ENCODE measurements at places on chromosomes 7 and 10.

GRCh38 chr10:118948786-118949185 is 80.7 kb upstream of the NANOS1 start:
- no peak for DNase-seq

- no peak for DNase-seq
Measured at GRCh38 chr7:57354679-57355338, 95.2 kb upstream of the ZNF716 start.

- no peak for DNase-seq
Measured at GRCh38 chr10:133236401-133237240, 1.0 kb upstream of the VENTX start.

DNA sequence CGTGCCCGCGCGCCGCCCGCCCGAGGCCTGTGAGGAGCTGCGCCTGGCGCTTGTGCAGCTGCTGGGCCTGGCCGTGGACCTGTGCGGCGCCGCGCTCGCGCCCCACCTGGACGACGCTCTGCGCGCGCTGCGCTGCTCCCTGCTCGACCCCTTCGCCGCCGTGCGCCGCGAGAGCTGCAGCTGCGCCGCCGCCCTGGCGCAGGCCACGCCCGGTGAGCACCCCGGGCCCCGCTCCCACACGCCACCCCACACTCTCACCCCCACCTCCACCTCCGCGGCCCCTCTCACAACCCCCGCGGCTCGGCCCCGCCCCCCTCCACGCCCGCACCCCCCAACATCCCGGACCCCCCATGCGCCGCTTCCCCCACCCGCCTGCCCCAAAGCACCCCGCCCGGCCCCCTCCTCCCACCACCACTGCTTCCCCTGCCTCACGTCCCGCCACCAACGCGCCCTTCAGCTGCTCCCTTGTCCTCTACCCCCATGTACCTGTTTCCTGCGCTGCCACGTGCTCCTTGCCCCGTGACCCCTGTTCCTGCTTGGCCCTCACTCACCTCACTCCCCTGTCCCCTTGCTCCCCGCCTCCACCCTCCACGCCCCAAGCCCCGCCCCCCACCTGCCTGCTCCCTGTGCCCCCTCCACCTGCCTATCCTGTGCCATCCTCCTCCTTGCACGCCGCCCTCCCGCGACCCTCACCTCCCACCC is at the start of gene PRKAR1B:
Gene PRKAR1B (minus strand): TSS at position 178 of the 702 bp plus-strand sequence. CDS start 15,776 bp downstream, outside the sequence.
- DNase-seq = peak; percentile 57

DNA sequence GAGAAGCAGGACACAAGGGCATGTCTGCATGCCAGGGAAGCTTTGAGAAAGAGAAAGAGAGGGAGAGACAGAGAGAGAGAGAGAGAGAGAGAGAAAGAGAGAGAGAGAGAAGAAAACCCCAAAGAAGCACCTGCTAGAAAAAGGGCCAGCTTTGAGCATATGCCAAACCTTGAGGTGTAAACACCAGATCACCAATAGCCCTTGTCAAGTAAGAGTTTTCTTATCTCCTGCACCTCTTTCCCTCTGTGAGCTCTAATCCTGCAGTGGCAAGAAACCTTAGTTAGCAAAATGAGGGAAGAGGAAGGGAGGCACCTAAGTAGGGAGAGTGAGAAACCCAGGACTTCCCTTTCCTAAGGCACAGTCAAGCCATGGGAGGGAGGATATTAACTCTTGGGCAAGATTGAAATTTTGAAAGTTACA is 11.3 kb upstream of the TRDMT1 start:
- DNase-seq = no peak

GRCh38 chr7:66967029-66967428 is 28.4 kb downstream of the SBDS start:
- no peak for DNase-seq

DNA sequence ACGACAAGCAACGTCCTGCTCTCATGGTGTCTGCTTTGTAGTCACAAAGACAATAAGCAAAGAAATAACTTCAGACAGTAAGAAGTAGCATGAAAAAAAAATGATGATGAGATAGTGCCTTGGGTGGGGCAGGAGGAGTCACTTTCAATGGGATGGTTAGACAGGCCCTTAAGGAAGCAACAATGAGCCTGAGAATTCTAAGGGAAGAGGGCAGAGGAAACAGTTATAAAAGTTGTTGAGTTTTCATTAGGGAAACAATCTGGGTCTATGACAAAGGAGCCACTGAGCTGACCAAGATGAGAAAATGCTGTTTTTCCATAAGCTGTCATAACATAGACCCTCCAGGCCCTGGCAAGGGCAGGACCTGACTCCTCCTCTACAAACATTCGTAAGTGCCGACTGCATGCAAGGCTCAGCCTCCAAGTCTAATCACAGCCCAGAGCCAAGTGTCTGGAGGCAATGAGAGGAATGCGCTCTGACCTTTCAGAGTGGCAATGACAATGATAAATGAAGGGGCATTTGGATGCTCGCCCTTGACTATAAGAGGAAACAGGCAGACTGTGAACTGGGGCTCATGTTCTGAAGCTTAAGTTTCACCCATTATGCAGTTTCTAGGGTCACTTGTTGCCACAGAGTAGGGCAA is 43.7 kb downstream of the PPP1R3C start:
- DNase-seq = no peak

GRCh38 chr10:26000971-26001370 is 66.9 kb downstream of the MYO3A start:
- DNase-seq = no peak

- DNase-seq = no peak
Measured at GRCh38 chr10:59843748-59844147, 62.6 kb downstream of the CCDC6 start.

- DNase-seq = no peak
Measured at GRCh38 chr10:123513870-123514269, 152.3 kb upstream of the GPR26 start.

GRCh38 chr7:50229964-50230363 is 74.6 kb upstream of the IKZF1 start:
- DNase-seq = no peak

GRCh38 chr7:79806161-79806734 is 328.4 kb upstream of the GNAI1 start:
- no peak for DNase-seq

DNA sequence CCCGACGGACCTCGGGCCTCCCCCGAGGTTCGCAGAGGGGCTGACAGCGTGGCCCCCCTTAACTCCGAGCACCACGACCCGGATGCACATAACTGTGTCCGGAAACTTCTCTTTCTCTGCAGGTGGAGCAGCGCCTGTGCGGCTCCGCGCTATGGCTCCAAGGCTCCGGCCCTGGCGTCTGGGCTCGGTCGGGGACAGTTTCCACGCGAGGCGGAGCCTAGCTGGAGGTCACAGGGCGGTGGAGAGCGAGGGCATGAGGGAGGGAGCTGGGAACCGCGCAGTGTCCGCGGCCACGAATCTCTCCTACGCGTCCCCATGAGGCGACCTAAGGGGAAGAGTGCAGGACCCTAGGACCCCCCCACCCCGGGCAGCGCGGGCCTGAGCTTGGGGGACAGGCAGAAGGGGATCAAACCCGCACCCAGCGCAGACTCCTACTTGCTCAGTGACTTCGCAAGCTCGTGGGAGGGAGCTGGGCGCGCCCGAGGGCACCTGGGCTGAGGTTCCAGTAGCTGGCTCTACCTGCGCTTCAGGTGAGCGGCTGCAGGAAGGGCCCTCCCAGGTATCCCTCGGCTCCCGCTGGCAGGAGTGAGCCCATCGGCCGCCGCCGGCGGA is 8.6 kb upstream of the MNX1 start:
- no peak for DNase-seq

- no peak for DNase-seq
Measured at GRCh38 chr10:89814278-89814677, 112.9 kb downstream of the KIF20B start.

- no peak for DNase-seq
Measured at GRCh38 chr7:91265693-91266066, 1.4 kb downstream of the FZD1 start.

DNA sequence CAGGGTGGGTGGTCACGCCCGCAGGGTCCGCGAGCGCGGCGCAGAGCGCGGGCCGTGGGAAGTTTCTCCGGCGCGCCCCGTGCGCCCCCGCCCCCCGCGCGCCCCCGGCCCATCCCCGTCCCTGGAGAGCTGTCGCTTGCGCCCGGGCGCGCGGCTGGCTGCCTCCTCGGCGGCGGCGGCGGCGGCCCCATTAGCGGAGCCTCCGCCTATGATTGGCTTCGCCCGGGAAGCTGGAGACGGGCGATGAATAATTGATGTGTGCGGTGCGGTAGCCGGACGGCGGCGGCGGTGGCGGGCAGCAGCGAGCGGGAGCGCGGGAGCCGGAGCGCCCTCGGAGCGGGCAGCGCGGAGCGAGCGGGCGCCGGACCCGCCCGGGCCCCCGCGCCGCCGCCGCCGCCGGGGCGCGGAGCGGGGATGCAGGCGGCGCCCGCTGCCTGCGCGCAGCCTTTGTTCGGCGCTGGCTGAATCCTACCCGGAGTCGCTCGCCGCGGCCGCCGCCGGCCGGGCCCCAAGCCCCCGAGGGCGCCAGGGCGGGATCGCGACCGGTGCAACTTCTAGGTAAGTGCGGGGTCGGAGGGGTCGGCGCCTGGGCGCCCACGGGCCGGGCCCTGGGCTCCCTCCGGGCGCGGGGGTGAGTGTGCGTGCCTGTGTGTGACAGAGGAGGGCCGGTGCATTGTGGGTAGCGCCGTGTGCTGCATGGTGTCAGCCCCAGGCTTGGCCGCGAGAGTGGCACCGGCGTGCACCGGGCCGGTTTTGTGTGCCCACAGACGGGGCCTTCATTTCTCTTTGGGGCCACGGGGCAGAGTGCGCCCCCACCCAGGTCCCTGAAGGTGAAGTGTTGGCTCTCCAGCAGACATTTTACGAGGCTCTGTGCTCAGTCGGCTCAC is 103.8 kb upstream of the PPIF start:
- DNase-seq = peak; percentile 84

DNA sequence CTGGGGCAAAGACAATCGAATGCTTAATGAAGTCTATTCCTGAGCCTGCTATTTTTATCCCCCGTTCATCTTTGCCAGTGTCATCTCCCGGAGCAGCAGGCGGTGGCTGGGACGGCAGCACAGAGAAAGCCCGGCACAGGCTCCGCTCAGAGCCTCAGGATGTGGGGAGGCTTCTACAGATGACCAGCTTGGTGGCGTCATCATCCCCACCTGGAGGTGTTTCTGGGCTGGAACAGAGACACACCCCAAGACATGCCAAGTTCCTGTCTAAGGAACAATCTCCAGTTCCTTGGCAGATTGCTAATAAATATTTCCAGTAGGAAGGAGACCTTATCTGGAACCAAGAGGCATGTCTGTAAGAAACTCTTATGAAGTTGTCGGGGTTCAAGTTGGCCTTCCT is 552.4 kb upstream of the MGMT start:
- DNase-seq = no peak

- no peak for DNase-seq
Measured at GRCh38 chr7:2220506-2220905, 12.2 kb downstream of the MAD1L1 start.

Data from activated CD4-positive, alpha-beta memory T cell treated with anti-CD3 and anti-CD28 coated beads for 36 hours (primary cell).